ENCODE measurements at places on chromosomes 2 and 18.

DNA sequence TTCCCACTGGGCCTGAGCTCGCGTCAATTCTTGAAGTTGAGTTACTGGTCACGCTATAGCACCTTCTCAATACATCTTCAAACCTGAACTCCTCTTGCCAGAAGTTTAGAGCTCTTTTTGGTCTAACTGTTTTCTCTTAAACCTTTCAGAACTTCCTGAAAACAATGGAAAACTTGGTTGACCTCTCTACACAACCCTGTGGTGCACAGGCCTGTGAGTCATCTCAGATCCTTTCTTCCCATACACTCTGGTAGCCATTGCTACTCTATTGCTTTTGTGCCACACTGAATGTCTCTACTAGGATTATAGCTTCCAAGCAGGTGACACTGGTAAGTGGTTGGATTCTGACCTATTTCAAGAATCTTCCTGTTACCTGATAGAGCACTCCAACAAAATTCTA, 321.5 kb upstream of the FSIP2 start:
- no peak for DNase-seq

GRCh38 chr18:80009661-80010550, 21.5 kb upstream of the TXNL4A start:
- DNase-seq: peak; percentile 8

DNA sequence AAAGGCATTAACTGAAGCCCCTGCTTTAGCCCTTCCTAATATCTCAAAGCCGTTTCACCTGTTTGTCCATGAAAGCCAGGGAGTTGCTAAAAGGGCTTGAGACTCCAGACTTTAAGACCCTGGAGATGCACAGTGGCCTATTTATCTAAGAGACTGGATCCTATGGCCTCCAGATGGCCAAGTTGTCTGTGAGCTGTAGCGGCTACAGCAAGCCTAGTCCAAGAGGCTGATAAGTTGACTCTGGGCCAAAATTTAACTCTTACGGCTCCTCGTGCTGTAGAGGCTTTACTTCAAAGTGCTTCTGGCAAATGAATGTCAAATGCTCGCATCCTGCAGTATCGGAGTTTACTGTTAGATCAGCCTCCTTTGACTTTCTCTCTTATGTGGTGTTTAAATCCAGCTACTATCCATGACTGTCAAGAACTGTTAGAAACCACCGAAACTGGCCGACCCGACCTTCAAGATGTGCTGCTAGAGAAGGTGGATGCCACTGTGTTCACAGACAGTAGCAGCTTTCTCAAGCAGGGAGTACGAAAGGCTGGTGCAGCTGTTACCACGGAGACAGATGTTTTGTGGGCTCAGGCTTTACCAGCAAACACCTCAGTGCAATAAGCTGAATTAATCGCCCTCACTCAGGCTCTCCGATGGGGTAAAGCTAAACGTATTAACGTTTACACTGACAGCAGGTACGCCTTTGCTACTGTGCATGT, 336.7 kb upstream of the CNTNAP5 start:
- no peak for DNase-seq

- no peak for DNase-seq
These were observed 135.3 kb downstream of the TMEM163 start for GRCh38 chr2:134583462-134583861.
